ENCODE measurements at places on chromosomes 1 and 21.

DNA sequence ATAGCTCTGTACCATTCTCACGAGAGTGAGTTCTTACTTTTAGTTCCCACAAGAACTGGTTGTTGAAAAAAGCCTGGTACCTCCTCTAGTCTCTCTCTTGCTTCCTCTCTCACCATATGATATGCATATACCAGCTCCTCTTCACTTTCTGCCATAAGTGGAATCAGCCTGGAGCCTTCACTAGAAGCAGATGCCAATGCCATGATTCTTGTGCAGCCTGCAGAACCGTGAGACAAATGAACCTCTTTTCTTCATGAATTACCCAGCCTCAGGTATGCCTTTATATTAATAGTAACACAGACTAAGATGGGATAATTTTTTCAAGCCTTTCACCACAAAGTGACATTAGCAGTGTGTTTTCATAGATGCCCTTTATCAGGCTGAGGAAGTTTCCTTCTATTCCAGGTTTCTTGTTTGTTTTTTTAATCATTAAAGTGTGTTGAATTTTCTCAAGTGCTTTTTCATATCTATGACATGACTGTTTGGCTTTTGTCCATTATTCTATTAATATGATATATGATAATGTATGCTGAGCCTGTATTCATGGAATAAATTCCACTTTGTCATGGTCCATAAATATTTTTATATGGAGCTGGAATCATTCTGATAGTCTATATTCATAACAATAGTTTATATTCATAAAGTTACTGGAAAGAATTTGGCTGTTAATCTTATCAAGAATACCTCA is 40.7 kb upstream of the C1orf185 start:
- no peak for DNase-seq

GRCh38 chr21:15064576-15065391 is at the start of gene NRIP1:
Gene NRIP1, minus strand, starts transcription at chr21:15065000. Its CDS starts 96,808 bp downstream, at chr21:14968192.
- peak; percentile 50 for DNase-seq

DNA sequence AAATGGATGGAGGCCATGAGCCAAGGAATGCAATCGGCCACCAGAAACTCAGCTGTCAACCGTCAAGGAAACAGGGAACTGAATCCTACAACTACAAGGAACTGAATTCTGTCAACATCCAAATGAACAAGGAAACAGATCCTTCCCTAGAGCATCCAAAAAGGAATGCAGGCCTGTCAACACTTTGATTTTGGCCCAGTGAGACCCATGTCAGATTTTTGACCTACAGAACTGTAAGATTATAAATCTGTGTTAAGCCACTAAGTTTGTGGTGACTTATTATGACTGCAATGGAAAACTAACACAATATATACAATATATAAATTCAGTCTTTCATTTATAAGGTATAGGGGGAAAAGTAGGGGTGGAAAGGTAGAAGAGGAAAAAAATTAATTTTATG is 55.3 kb downstream of the SHCBP1L start:
- no peak for DNase-seq

DNA sequence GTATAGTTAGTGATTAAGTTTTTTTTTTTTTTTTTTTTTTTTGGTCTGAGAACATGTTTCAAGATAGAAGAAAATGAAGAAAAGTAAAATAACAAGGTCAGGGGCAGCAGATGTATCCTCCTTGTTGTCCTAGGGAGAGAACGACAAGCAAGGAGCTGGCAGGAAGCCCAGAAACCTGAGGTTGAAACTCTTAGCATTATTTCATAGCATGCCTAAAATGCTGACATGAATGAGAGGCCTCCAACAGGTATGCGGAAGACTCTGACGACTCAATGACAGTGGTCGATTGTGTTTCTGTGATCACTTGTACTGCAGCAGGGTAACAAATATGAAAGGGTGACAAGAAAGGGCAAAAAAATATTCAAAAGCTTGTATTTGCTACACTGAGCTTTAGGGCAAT is 415.9 kb downstream of the PLA2G4A start:
- DNase-seq, result no peak

DNA sequence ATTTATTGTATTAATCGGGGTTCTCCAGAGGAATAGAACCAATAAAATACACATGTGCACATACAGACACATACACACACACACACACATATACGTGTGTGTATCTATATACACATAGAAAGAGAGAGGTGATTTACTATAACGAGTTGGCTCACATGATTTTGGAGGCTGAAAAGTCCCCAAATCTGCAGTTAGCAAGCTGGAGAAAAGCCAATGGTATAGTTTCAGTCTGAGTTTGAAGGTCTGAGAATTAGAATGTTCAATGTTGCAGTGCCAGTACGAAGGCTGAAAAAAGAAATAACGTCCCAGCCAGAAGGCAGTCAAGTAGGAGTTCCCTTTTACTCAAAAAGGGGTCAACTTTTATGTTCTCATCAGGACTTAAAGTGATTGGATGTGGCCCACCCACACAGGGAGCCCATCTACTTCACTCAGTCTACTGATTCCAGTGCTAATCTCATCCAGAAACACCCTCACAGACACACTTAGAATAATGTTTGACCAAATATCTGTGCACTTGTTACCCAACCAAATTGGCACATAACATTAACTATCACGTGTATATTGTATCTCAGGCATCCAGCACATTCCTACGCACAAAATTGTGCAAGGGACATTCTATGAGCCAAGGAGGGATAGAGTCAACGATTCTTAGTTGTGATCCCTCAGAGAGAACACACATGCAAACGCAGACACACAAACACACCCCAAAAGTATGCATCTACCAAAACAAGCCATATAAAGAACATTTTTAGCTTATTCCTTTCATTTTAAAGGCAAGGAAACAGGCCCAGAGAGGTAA is 195.5 kb upstream of the DUSP10 start:
- no peak for DNase-seq

DNA sequence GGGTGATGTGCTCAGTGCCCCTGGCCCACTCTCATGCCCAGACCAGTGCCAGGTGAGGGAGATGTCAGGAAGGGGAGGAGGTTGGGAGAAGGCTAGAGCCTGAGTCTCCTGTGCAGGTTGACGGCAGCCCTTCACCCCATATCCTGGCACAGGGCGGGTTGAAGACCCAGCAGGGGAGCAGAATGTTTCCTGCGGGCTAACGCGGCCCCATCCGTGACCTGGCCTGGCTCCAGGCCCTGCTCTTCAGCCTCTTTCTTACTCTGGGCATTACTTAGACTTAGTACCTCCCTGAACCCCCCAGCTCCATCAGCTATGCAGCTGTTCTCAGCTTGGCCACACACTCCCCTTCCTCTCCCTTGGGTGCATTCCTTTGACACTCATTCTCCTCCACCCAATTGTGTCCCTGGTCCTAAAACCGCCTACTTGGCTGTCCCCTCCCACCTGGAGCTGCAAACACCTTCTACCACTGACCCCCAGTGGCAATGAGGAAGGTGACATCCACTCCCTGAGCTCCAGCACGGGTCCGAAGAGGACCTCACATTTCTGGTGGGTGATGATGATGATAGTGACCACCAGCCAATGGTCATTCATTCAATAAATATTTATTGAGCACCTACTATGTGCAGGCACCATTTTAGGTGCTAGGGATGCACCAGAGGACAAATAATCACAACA is 179.0 kb downstream of the PTPRU start:
- no peak for DNase-seq

GRCh38 chr1:229893762-229894444 is 173.1 kb upstream of the GALNT2 start:
- DNase-seq, result no peak

DNA sequence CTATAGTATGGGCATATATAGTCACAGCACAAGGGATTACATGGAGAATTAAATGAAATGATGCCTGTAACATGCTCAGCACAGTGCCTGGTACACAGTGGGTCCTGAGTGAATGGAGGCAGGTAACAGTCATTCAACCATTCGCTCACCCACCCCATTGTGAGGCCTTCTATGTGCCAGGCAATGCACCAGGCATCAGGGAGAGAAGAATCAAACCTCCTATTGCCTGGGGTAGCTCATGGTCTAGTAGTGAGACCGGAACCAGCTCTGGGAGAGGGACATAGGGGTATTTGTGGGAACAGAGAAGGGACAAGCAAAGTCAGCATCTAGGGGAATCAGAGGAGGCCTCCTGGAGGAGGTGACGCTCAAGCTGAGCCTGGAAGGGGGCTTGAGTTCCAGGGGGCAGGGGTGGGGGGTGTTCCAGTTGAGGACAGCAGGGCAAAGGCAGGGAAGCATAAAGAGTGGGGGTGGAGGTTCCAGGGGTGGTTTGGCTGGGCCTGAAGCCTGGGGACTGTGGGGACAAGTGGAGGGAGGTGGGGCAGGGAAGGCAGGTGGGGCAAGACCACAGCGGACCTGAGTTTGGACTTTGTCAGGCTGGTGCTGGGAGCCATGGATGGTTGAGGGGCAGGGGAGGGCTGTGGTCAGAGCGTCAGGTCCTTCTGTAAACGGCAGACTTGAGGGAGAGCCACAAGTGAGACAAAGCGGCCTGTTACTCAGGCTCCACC is 591.6 kb downstream of the PTPRU start:
- no peak for DNase-seq

DNA sequence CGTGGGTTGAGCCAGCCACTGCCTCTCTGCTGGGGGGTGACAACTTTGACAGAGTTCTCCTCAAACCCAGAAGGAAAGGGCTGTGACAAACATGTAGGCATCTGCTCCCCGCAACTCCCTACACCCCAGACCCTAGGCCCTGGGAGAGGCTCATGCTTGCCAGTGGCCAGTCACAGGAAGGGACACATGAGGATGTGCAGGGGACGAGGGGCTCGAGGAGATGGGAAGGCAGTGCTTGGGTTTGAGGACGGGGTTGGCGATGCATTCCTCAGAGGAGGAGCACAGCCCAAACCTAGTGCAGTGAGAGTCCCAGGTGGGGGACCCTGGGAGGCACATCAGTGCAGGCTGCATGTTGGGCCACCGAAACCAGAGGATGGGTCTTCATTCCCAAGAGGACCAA is 62.1 kb downstream of the STUM start:
- no peak for DNase-seq

DNA sequence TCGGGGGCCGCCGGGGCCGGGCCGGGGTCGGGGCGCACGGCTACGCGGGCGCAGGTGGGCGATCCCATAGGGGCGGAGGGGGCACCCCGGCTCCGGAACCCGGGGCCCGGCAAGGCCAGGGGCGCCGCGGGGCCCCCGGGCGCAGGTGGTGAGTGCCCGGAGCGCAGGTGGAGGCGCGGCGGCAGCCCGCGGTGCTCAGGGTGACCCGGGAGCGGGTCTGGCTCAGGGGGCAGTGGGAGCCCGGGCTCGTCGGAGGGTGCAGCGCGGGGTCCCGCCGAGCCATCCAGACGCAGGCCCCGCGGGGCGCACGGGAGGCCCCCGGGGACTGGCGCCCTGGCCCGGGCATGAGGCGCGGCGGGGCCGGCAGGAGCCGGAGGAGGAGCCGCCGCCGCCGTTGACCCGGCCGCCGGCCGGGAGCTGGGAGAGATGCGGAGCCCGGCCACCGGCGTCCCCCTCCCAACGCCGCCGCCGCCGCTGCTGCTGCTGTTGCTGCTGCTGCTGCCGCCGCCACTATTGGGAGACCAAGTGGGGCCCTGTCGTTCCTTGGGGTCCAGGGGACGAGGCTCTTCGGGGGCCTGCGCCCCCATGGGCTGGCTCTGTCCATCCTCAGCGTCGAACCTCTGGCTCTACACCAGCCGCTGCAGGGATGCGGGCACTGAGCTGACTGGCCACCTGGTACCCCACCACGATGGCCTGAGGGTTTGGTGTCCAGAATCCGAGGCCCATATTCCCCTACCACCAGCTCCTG is 489 bp downstream of the CELSR2 start:
- DNase-seq, result no peak

DNA sequence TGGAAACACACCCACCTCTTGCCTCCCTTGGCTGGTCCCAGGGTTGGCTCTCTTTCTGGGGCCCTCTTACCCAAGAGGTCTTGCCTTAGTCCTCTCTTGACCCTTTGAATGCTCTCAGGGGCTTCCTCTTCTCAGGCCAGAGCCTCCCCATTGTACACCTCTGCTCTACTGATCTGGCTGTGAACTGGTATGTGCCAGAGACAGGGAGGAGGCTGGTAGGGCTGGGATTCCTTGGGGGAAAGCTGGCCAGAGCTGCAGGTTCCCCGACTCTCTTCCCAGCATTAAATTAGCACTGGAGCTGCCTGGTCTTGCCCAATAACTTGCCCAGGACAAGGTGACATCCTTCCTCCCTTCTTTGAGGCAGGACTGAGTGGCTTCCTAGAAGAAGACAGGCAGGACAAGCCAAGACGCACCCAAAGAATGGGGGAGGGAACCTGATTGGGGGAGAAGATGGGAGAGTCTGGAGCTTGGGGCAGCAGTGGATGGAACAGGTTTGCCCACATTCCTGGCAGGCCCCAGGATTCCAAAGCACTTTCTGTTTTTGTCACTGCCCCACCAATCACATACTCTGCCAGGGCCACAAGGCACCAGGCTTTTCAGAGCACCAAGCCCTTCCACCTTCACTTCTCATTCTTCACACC is 37.2 kb upstream of the CITED4 start:
- DNase-seq, result no peak

- DNase-seq, result no peak
These were observed 64.1 kb downstream of the NOS1AP start for GRCh38 chr1:162133566-162133965.

- DNase-seq, result no peak
These were observed 800 bp downstream of the DR1 start for GRCh38 chr1:93346421-93346993.

- no peak for DNase-seq
These were observed 594.7 kb downstream of the ADGRL2 start for GRCh38 chr1:82395440-82395839.

DNA sequence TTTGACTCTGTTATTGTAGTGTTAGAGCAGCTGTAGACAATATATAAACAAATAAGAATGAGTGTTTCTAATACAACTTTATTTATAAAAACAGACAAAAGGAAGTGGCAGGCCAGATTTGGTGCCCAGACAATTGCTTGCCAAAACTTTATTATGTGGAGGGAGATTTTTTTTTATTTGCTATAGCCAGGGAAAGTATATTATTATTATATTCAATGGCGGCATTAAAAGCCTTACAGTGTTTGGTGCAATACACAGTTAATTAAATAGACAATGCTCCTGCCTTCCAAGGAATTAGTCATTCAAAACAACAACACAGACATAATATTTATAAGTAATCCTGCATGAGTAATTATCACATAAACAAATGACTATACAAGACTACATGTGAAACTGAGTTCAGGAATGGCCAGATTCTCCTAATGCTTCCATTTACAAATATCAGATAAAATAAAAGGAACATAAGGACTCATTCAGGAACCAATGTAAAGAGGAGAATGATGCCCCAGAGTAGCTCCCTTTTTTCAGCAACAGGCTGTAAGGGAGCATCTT is 10.6 kb upstream of the RC3H1 start:
- DNase-seq, result no peak
